Stimulated activated CD4-positive, alpha-beta T cell treated with anti-CD3 and anti-CD28 coated beads, Interleukin-12 subunit alpha, Interleukin-12 subunit beta, amount 100 ng/mL, for 48 hours (primary cell): ENCODE measurements at places on chromosomes 2 and 18.

DNA sequence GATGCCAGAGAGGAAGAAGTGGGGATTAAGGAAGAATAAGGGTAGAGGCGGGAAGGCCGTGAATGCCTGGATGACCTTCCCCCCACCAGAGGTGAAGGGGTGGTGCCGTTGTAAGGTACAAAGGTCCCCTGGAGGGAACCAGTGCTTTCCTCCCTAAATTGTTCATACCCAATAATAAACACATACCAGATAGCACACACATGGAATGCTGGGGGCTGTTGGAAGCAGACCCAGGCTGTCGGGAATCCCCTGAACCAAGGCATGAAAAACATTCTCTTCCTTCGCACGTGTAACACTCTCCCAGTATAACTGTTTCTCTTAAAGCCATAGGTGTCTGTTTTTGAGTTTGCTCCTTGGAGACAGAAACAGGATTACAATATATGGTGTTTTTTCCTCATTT, 107.1 kb upstream of the CTAGE1 start:
- no peak for DNase-seq

- no peak for DNase-seq
Measured at GRCh38 chr2:232365621-232366321, 12.8 kb upstream of the ALPP start.

DNA sequence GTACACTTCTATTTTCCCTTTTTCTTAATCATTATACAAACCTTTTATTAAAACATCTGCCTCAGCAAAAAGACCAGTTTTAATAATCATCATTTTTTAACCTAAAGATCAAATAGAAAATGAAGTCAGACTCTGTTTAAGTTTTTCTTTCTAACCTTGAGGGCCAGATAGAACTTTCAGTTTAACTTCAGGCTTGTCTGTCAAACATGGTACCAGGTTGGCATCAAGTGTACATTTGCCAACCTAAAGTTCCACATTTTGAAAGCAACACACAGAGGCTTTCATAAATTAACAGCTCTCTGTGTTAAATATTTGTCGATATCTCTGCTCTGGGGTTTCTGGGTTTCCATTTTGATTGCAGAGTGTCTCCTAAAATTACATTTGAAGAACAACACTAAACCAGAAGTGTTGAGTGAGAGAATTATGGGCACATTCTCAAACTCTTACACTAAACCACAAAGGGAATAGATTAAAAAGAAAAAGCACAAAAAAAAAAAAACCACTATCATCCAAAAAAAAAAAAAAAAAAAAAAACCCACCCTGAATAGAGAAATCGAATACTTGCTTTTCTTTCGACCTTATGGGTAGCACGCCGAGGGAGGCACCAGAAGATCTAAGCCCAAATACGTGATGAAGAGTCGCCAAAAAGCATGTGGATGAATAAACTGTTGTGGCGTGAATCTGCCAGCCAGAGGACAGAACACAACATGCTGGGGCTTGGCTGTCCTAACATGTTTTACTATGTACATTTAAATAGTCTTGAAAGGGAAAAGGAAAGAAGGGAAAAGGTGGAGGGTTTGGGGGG, 166.2 kb downstream of the TCF4 start:
- DNase-seq = no peak

DNA sequence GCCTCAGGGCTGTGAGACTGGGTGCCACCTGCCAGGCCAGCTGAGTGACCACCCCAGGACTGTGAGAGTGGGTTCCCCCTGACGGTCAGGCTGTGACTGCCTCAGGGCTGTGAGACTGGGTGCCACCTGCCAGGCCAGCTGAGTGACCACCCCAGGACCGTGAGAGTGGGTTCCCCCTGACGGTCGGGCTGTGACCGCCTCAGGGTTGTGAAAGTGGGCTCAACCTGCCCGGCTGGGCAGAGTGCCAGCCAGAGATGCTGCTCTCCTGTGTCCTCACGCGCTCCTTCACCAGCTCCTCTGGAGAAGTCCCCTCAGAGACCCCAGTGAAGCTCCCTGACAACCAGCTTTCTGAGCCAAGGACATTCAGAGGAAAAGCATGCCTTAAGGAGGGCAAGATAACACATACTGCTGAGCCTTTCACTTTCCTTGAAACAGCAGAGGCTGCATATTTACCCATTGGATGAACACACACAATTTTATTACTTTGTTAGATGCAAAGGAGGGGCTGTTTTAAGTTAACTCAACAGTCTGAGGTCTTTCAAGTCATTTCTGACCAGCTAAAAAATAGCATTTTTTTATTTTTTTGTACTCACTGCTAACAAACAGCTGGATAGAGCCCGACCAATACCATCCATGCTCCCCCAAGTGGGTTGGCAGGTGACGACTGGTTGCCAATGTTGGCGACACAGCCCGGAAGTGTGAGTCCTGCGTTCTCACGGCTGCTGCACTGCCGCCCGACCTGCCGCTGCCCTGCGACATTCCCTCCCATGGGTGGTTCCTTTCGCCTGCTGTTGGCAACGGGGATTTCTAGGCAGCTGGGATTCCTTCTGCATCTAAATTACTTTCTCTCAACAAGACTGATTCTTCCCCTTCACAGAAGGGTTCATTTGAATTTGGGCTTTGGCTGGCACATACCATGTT, 70.7 kb downstream of the NDUFA10 start:
- DNase-seq = no peak

GRCh38 chr2:74544634-74545033, 9.1 kb downstream of the LOXL3 start:
- no peak for DNase-seq

- DNase-seq = no peak
Measured at GRCh38 chr18:11096411-11096810, 53.0 kb downstream of the PIEZO2 start.

DNA sequence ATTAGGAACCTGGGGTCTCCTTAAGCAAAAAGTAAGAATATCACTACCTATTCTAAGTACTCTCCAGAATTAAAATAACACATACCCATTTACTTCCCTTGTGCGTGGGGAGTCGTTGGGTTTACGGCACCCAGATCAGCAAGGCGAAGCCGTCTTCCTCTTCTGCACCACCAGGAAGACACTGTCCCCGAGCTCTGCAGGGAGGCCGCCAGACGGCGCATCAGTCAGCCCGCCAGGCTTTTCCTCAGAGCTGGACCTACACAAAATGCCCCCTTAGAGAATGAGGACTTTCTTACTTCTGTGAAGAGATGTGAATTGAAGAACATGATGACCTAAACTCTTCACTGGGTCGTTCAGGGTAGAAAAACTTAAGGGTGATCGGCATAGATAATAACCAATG, 526.5 kb downstream of the GALR1 start:
- no peak for DNase-seq

GRCh38 chr2:66559672-66560071, 124.7 kb downstream of the MEIS1 start:
- no peak for DNase-seq

GRCh38 chr2:228039752-228040534, 141.5 kb downstream of the SPHKAP start:
- DNase-seq = no peak

- no peak for DNase-seq
Measured at GRCh38 chr18:26487437-26487836, 60.9 kb downstream of the KCTD1 start.
